ENCODE measurements at places on chromosomes 5 and 9. TPM values are rescaled to one million over a fixed set of nuclear protein-coding genes. Genes with fewer than 3 reads are reported as not detected.

Gene PTPRD
- 0.24 TPM for total RNA-seq

Gene CNTNAP3
- total RNA-seq: 0.71 TPM

Gene HINT2
- total RNA-seq: 34.0 TPM

Gene GABBR2
- total RNA-seq: not detected

Gene FCHSD1
- total RNA-seq: 63.2 TPM

Gene LECT2
- total RNA-seq: not detected

DNA sequence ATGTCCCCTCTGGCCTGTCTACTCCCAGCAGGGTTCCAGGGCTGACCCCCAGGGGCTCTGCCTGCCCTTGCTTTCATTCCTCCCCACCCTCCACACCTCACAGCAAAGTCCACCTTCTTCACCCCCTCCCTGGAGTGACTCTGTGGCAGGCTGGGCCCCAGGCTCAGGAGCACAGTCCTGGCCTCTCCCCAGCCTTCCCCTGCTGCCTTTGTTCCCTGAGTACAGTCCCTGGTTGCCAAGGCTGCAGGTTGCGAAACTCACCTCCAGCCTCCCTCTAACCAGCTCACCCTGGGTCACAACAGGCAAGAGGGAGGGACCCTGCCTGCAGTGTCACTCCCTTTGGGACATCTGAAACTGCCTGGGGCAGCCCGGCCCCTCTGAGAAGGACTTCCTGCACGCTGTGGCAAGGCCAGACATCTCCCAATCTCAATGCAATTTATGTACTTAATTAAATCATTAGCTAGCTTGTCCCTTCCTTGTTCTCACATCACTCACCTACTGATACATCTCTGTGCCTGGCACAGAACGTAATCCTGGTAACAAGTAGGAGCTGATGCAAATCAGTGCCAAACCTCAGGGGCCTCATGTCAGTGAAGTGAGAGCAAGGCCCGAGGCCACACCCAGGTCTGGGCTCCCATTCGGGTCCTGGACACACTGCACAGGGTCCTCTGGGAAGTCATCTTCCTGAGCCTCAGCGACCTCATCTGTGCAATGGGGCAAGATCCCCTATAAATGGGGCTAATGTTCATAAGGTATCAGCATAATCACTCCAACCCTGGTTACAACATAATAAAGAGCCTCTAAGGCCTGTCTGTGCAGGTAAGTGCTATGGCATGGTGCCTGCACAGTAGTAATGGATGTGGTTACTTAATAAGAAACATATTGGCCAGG is 27.3 kb upstream of the TRIM14 start:
- no peak for DNase-seq
- H3K4me1 ChIP-seq: peaks cover 8% of the 10 kb centered on the region
- H3K27ac ChIP-seq: peak overlapping the region; percentile 24
- no peaks in the 10 kb centered on the region for H3K36me3 ChIP-seq
- no peak overlapping the region for H3K4me3 ChIP-seq

- H3K4me1 ChIP-seq: no peaks in the 10 kb centered on the region
- no peaks in the 10 kb centered on the region for H3K36me3 ChIP-seq
- DNase-seq: no peak
These were observed 10.9 kb upstream of the RIMOC1 start for GRCh38 chr5:41893074-41893851.

DNA sequence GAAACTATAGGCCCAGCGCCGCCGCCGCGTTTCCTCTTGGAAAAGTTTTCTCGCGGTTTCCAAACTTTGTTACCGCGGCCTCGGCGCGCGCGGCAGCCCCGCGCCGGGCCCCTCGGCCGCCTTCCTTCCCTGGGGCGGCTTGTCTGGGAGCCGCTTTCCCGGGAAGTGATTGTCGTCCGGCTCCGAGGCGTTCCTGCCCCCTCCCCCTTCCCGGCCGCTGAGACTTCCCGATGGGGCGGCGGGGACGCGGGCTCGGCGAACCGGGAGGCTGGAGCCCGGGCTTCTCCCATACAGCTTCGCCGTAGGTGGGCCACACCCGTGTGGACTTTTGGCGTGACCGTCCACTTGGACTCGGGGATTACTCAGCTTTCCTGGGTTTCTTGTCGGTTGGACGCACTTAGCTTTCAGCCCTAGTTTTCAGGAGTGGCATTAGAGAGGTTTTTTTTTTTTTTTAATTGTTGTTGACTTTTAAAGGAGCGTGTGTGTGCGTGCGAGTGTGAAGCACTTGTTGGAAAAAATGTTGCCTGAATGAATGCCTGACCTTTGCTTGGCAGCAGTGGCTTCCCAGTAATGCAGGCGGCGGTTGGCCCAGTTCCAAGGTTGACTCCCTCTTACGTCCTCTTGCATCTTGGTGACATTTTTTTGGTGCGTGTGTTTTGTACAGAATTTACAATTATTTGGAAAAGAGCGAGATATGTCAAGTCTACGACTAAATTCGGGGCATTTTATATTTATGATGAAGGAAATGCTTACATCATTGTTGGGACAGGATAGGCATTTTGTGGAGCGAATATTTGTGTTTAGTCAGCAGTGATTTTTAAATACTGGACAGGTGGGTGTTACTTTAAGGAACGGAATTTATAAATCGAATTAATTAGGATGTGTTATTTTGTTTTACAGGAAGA is 821 bp downstream of the CTNNA1 start:
- peaks cover 26% of the 10 kb centered on the region for H3K4me1 ChIP-seq
- H3K4me3 ChIP-seq: peak overlapping the region; percentile 71
- H3K36me3 ChIP-seq: peaks cover 11% of the 10 kb centered on the region

DNA sequence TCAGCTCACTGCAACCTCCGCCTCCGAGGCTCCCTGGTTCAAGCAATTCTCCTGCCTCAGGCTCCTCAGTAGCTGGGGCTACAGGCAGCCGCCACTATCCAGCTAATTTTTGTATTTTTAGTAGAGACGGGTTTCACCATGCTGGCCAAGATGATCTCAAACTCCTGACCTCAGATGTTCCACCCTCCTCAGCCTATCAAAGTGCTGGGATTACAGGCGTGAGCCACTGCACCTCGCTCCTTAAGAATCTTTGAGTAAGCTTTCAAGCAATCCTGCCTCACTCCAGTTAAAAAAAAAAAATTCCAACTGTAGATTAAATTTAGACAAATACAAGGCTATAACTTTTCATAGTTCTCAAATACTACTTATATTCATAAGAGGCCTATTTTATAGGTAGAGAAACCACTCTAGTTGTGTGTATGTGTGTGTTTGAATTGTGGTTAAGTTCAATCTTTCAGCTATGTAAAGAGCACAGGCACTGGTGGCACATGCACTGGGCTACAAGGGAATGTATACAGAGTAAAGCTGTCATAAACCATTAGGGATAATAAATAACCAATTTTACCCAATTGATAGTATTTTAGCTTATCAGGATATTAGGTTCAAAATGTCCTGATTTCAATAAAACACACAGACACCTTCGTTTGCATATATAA is 50.6 kb upstream of the RAPGEF6 start:
- H3K27ac ChIP-seq: no peak overlapping the region
- peaks cover 44% of the 10 kb centered on the region for H3K36me3 ChIP-seq
- DNase-seq: no peak

DNA sequence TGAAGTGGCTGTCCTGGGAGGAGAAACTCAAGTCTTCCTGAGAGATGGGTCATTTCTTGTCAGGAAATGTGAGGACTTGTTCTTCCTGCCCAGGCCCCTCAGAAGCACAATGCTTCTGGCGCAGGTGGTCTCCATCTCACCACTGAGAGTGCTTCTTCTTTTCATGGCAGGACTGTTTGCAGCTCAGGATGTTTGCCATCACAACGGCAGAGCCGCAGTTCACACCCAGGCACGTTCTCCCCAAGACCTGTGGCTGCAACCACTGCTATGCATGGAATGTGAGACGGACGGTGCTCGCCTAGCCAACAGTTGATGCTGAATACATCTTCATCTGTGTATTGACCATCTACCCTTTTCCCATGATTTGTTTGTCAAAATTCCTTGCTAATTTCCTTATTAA is 216.3 kb downstream of the GADD45G start:
- no peak for DNase-seq
- no peak overlapping the region for H3K4me3 ChIP-seq
- H3K36me3 ChIP-seq: no peaks in the 10 kb centered on the region
- H3K27me3 ChIP-seq: no peaks in the 10 kb centered on the region
- no peak overlapping the region for H3K27ac ChIP-seq
- peaks cover 23% of the 10 kb centered on the region for H3K4me1 ChIP-seq

DNA sequence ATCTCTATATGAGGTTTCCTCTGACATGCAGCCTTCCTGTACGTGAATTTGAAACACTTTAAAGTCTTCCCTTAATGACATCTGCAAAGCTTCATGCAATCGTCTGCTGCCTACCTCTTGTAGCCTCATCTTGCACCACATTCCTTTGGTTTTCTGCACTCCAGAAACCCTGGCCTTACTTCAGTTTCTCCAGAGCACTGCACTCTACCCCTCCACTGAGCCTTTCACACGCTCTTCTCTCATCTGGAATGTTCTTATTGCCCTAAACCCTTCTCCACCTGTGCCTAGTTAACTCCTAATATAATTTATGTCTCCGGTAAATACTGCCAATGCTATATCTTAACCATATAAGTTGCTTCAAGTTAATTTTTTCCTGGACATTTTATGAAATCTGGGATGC is 168.8 kb upstream of the SLC27A6 start:
- H3K4me1 ChIP-seq: no peaks in the 10 kb centered on the region
- no peaks in the 10 kb centered on the region for H3K27me3 ChIP-seq
- H3K36me3 ChIP-seq: no peaks in the 10 kb centered on the region
- no peak overlapping the region for H3K4me3 ChIP-seq

DNA sequence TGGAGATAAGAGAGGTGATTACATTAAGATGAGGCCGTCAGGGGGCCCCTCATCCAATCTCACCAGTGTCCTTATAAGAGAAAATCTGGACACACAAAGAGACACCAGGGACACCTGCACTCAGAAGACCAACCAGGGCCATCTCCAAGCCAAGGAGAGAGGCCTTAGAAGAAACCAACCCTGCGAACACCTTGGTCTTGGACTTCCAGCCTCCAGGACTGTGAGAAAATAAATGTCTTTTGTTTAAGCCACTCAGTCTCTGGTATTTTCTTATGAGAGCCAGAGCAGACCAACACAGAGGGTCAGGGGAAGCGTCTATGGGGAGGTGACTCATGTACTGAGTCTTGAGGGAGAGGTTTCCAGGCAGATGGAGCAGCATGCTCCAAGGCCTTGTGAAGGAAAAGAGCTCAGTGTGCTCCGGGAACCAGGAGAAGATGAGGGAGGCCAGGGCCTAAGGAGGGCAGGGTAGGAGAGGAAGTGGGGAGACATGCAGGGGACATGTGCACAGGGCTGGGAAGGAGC is 5.4 kb downstream of the PHYKPL start:
- H3K36me3 ChIP-seq: peaks cover 82% of the 10 kb centered on the region
- no peak for DNase-seq
- H3K4me1 ChIP-seq: peaks cover 35% of the 10 kb centered on the region
- H3K27ac ChIP-seq: no peak overlapping the region
- no peak overlapping the region for H3K4me3 ChIP-seq

DNA sequence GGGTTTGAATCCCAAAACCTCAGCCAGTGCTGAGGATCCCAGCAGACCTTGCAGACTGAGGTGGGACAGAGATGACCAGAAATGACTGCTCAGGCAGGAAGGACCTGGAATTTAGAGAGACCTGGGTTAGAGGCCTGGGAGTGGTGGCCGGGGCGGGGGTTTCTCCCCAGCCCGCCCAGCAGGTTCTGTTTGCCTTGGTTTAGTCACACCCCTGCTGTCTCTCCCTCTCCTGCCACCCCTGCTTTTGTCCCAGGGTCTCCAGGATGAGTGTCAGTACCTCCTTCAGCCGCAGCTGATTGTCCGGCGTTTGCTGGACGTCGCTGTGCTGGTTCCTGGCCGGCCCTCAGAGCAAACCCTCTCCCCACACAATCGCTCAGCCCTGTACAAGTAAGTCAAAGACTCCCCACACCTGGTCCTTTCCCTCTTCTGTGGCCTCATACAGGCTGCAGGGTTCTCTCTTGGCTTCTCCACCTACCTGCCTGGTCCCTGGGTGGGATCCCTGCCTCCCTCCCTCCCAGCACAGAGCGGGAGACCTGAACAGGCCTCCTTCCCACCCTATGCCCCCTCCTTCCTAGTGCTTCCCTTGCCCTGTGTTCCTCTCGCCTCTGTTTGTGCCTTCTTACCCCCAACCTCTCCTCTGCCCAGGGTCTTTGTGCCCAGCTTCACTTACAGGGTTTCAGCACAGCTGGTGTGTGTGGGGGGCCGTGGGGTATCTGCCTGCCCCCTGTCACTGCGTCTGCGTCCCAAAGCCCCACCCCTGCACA is 12.0 kb downstream of the TMEM8B start:
- peaks cover 53% of the 10 kb centered on the region for H3K4me1 ChIP-seq
- no peak overlapping the region for H3K4me3 ChIP-seq
- H3K27ac ChIP-seq: no peak overlapping the region
- H3K36me3 ChIP-seq: no peaks in the 10 kb centered on the region
- H3K27me3 ChIP-seq: no peaks in the 10 kb centered on the region

DNA sequence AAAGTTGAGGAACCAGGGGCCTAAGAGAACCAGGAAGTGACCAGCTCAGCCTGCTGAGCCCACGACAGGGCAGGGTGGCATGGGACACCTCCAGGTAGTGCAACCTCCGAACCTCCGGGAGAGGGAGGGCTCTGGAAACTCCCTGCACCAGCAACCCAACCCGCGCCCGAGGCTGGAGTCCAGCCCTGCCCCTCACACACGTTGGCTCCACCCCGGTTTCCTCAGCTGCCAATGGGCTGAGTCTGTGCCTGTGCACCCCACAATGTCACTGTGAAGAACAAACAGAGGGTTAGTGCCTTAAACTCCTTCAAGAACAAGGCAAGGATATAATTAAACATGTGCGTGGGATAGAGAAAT is 17.0 kb upstream of the UNC5A start:
- no peak overlapping the region for H3K4me3 ChIP-seq
- peak overlapping the region; percentile 32 for H3K27ac ChIP-seq
- DNase-seq: no peak
- peaks cover 48% of the 10 kb centered on the region for H3K27me3 ChIP-seq
- H3K4me1 ChIP-seq: no peaks in the 10 kb centered on the region
- no peaks in the 10 kb centered on the region for H3K36me3 ChIP-seq

GRCh38 chr9:71861618-71862017 is 49.4 kb downstream of the ABHD17B start:
- no peak for DNase-seq
- H3K4me1 ChIP-seq: peaks cover 19% of the 10 kb centered on the region
- no peaks in the 10 kb centered on the region for H3K27me3 ChIP-seq
- H3K27ac ChIP-seq: peak overlapping the region; percentile 63

DNA sequence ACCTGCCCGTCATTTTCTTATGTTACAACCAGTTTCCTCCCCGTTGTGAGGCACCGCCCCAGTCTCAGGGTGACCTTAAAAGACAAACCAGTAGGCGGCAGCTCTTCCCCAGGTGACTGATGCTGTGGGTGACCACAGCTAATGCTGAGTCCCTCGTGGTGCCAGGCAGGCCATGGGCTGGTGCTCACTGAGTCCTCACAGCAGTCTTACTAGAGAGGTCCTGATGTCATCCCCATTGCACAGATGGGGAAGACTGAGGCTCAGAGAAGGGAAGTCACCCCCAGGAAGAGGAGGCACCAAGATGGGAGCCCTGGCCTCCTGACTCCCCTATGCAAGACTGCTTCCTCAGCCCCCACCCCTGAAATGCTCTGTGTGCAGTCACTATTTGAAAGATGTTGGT is 978 bp downstream of the CFAP157 start:
- H3K4me3 ChIP-seq: no peak overlapping the region
- peaks cover 9% of the 10 kb centered on the region for H3K4me1 ChIP-seq
- DNase-seq: no peak
- no peaks in the 10 kb centered on the region for H3K36me3 ChIP-seq
- H3K27me3 ChIP-seq: no peaks in the 10 kb centered on the region
- H3K27ac ChIP-seq: no peak overlapping the region
